ENCODE measurements at places on chromosomes 16 and 17.

GRCh38 chr16:971582-971905 lies 760 bp upstream of the LMF1 start:
- no peaks in the 10 kb centered on the region for H3K27me3 ChIP-seq
- H3K4me1 ChIP-seq, result peaks cover 11% of the 10 kb centered on the region
- no peak for DNase-seq
- no peak overlapping the region for H3K4me3 ChIP-seq
- no peak overlapping the region for H3K27ac ChIP-seq

DNA sequence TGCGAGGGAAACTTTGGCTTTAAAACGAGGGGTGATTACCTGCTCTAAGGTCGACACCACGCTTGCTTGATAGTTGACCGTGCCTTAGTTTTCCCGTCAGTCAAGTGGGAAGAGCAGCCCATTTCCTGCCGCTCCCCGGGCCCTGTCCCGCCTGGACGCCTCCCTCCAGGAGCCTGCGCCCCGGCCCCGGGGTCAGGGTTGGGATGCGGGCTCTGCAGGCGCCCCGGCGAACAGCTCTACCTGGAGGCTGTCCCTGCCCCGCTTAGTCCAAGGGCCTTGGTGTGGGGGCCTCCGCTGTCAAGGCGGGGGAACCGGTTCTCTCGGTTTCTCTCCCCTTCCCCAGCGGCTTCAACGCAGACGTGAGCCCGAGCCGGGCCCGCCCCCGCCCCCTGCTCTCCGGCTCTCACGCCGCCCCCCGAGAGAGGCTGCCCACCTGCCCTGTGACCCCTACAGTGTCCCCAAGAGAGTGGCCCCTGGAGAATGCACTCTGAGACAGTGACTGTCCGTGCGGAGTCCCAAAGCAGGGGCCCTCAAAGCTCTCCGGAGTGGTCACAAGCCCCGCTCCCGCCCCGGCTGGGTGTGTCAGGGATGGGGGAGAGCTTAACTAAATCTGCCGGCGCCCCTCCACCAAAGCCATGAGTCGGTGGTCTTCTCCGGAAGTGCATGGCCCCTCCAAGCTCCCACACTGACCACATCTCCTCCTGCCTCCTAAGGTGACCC lies 117.4 kb upstream of the SMURF2 start:
- no peak overlapping the region for H3K4me3 ChIP-seq
- peak; percentile 30 for DNase-seq
- peaks cover 12% of the 10 kb centered on the region for H3K4me1 ChIP-seq
- H3K27me3 ChIP-seq, result peaks cover 3% of the 10 kb centered on the region

DNA sequence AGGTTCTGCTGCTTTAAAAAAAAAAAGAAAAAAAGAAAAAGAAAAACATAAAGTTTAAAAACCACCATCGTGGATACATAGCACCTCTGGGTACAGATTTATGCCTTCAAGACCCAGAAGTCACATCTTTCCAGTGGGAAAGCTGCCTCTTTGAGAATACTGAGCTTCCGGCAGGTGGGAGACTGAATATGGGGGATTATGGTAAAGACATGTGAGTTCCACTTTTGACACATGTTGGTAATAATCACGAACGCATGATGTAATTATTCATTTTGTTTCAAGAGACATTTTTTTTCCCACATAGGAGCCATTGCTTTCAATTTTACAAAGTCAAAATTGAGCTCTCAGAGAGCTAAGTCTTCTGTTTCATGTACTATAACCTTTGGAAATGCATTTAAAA lies 229.7 kb upstream of the CDH5 start:
- H3K36me3 ChIP-seq, result no peaks in the 10 kb centered on the region
- H3K4me3 ChIP-seq, result no peak overlapping the region
- no peak for DNase-seq
- no peaks in the 10 kb centered on the region for H3K27me3 ChIP-seq
- peaks cover 17% of the 10 kb centered on the region for H3K4me1 ChIP-seq

- peaks cover 27% of the 10 kb centered on the region for H3K4me1 ChIP-seq
- DNase-seq, result peak; percentile 99
- H3K4me3 ChIP-seq, result peak within 1 kb of the TSS; percentile 63
- no peak within 1 kb of the TSS for H3K27ac ChIP-seq
- no peaks in the 10 kb centered on the region for H3K36me3 ChIP-seq
- H3K27me3 ChIP-seq, result no peaks in the 10 kb centered on the region
Observed at GRCh38 chr17:81034779-81035520, at the start of gene BAIAP2. TSS of gene BAIAP2 (plus strand) at chr17:81035151. CDS start at chr17:81035255, 104 bp downstream.

DNA sequence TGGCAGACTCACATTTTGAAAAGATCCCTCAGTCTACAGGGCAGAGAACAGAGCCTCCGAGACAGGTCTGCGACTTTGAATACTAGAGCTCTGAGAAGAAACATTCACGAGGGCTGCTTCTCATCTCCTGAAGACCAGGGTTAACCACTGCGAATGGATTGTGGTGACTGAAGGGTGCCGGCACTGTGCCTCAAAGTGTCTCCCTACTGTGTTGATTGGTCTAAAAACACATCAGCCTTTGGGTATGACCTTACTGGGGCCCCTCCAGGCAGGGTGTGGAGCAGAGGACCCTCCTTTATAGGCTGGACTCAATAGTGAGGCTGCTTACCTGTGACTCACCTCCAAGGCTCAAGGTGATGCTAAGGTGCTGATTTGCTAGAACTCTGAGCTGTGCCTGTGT lies 2.6 kb upstream of the LGALS9 start:
- no peaks in the 10 kb centered on the region for H3K36me3 ChIP-seq
- peaks cover 10% of the 10 kb centered on the region for H3K4me1 ChIP-seq
- no peaks in the 10 kb centered on the region for H3K27me3 ChIP-seq
- H3K4me3 ChIP-seq, result no peak overlapping the region
- no peak for DNase-seq

- no peak overlapping the region for H3K27ac ChIP-seq
- no peak for DNase-seq
- H3K27me3 ChIP-seq, result no peaks in the 10 kb centered on the region
- no peaks in the 10 kb centered on the region for H3K36me3 ChIP-seq
Observed at GRCh38 chr17:32596206-32596605, 109.4 kb downstream of the CDK5R1 start.

DNA sequence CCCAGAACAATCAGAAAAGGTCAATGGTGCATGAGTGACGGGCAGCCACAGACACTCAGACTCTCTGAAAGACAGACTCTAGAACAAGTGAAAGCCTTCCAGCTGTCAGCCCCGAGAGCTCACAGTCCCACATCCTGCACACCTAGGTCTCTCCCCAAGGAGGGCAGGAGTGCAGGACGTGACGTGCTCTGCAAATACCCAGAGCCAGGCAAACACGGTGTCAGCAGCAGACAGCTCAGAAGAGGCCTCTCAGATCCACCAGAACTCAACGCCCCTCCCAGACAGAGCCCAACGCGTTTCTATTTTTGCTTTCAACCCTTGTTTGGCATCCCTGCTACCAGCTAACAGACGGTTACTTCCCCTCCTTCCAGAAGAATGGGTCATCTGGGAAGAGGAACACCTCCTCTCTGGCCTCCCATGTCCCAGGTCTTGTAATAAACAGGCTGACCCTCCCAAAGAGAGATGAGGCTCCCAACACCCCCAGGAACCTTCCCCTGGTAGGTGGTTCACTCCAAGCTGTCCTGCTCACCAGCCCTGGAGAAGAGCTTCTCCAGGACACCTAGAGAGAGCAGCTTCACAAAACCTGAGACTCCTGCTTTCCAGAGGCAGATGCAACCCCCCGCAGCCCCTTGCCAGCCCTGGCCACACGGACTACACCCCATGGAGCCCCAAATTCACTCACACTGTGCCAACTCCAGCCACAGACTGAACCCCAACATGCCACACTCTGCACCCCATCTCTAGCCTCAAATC lies 7.6 kb downstream of the PITPNM3 start:
- no peaks in the 10 kb centered on the region for H3K27me3 ChIP-seq
- H3K36me3 ChIP-seq, result no peaks in the 10 kb centered on the region
- no peak overlapping the region for H3K27ac ChIP-seq
- DNase-seq, result no peak
- no peak overlapping the region for H3K4me3 ChIP-seq
- peaks cover 25% of the 10 kb centered on the region for H3K4me1 ChIP-seq

DNA sequence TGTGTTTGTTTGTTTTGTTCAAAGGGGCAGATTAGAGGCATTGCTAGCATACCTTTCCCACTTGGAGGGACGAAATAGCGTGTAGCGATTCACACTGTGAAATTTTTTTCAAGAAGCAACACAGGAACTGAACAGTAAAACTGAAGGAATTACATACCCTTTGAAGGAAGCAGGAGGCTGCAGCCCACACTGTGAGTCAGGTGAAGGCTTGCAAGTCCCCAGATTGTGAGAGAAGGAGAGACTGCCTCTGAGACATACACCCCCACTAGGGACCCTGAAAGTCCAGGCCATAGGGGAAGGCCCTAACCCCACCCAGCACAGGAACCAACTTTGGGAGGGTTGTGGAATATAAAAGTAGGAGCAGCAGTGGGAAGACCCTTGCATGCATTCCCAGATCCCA lies 69.6 kb upstream of the HS3ST3A1 start:
- H3K27me3 ChIP-seq, result no peaks in the 10 kb centered on the region

DNA sequence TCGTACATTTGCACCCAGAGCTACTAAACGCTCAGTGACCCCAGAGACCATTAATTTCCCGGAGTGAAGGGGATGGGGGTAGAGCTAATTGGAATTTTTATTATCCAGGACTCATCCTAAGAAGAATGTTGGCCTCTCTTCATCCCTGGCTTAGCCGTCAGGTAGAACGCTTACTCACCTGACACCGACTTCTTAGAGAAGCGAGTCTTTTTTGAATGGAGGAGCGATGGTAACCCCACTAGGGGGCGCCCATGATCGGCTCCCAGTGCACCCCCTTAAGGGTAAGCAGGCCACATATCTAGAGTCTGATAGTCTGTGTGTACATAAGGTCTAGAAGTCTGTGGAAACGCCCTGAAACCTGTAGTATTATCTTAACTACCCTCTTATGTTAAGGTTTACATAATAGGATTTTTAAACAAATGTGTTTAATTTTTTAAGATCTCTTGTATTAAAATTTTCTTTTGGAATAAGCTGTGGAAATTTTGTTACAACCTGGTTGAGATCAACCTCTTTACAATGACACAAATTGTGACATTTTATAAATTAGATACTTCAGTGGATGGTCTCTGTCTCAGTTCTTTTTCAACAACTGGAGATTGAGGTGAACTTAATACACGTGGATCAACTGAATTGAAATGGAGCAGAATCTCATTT lies 229.8 kb downstream of the CPPED1 start:
- no peaks in the 10 kb centered on the region for H3K4me1 ChIP-seq
- H3K36me3 ChIP-seq, result no peaks in the 10 kb centered on the region
- no peak for DNase-seq

DNA sequence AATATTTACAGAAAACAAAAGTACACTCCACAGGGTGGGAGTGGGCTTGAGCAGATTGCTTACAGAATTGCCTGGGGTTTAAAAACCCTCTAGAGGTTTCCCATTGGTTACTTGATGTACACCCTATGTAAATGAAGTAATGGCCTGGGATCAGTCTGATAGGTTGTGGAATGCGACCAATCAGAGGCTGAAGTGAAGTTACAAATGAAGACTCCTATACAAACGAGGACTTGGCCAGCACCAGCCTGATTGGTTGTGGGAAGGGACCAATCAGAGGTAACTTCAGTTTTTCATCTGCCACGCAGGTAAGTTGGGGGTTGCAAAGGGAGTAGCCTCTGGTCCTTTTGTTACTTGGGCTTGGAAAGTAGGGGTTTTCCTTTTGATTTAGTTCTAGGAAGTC lies 8.8 kb downstream of the EEF2K start:
- DNase-seq, result no peak
- no peak overlapping the region for H3K27ac ChIP-seq
- H3K4me3 ChIP-seq, result no peak overlapping the region
- H3K27me3 ChIP-seq, result no peaks in the 10 kb centered on the region
- no peaks in the 10 kb centered on the region for H3K36me3 ChIP-seq

DNA sequence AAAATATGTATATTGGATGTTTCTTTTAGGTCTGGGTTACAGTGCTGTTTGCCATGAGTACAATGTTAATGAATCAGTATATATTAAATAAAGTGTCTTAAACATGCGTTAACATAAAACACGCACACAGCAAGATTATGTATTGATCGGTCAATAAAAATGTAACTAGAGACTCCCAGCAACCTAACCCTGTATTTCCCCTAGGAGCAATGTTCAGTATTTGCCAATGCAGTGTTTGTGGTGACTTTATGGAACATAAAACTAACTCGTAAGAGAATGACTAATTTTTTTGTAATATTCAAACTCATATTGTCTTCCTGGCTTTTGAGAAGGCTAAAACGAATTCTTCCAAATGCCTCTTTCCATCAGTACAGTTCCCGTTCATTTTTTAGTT lies 22.5 kb downstream of the PRKAR1A start:
- H3K36me3 ChIP-seq, result no peaks in the 10 kb centered on the region
- H3K4me1 ChIP-seq, result no peaks in the 10 kb centered on the region
- DNase-seq, result no peak
- H3K27ac ChIP-seq, result no peak overlapping the region
- no peak overlapping the region for H3K4me3 ChIP-seq

DNA sequence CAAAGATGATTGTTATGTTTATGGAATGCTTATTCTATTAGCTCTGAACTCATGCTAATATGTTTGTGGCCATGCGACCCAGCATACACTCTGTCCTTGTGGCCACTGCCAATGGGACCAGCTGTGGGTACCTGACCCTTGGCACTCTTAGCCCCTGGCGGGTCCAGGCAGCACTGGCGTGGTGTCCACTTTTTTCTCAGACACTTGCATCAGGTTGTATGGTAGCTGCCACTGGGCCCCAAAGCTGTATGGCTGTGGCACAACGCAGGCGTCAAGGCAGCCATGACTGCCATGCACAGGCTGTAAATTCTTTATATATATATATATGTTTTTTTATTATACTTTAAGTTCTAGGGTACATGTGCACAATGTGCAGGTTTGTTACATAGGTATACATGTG lies 12.2 kb upstream of the WNT9B start:
- H3K27ac ChIP-seq, result no peak overlapping the region
- H3K4me1 ChIP-seq, result no peaks in the 10 kb centered on the region
- no peaks in the 10 kb centered on the region for H3K27me3 ChIP-seq
- H3K36me3 ChIP-seq, result no peaks in the 10 kb centered on the region
- no peak overlapping the region for H3K4me3 ChIP-seq

GRCh38 chr17:17073581-17074403 lies 31.5 kb downstream of the MPRIP start:
- H3K4me3 ChIP-seq, result no peak overlapping the region
- no peak overlapping the region for H3K27ac ChIP-seq
- H3K36me3 ChIP-seq, result no peaks in the 10 kb centered on the region
- DNase-seq, result no peak
- H3K27me3 ChIP-seq, result no peaks in the 10 kb centered on the region

- H3K27ac ChIP-seq, result no peak overlapping the region
- no peaks in the 10 kb centered on the region for H3K36me3 ChIP-seq
- peaks cover 4% of the 10 kb centered on the region for H3K4me1 ChIP-seq
- H3K4me3 ChIP-seq, result no peak overlapping the region
Observed at GRCh38 chr16:1133810-1134520, 18.9 kb upstream of the CACNA1H start.

DNA sequence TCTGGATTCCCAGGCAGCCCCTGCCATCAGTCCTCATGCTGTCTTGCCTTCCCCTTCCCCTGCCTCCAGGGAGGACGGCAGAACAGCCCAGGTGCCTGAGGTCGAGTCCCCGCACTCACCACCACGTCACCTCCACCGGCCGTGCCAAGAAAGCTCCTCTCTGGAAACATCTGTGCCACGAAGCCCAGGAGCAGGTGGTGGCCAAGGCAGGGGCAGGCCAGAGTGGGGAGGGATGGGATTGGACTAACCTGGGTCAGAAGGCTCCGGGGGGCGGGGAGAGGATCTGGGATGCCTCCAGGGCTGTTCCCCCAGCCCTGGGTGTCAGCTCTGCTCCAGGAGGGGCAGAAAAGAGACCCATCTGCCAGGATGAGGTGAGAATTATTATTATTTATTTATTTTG lies 7.4 kb upstream of the DPEP1 start:
- no peaks in the 10 kb centered on the region for H3K27me3 ChIP-seq
- H3K4me3 ChIP-seq, result no peak overlapping the region
- no peaks in the 10 kb centered on the region for H3K4me1 ChIP-seq
- no peaks in the 10 kb centered on the region for H3K36me3 ChIP-seq
- no peak for DNase-seq
